ENCODE measurements at places on chromosomes 11 and 22. TPM values are rescaled to one million over a fixed set of nuclear protein-coding genes. Genes with fewer than 3 reads are reported as not detected.

- DNase-seq, result no peak
Measured at GRCh38 chr11:34351051-34351450, 6.8 kb downstream of the ABTB2 start.

- DNase-seq, result no peak
Measured at GRCh38 chr11:4480577-4481239, 1.7 kb upstream of the OR52K1 start.

GRCh38 chr11:72568861-72569260, 105.4 kb downstream of the PDE2A start:
- no peak for DNase-seq

GRCh38 chr11:46675288-46675851, 25.0 kb downstream of the ARHGAP1 start:
- DNase-seq, result no peak

GRCh38 chr22:49097966-49098365, 729.7 kb downstream of the BRD1 start:
- no peak for DNase-seq

Gene FBXO3
- polyA plus RNA-seq, result 48.4 TPM

Gene TEAD1
- polyA plus RNA-seq, result 81.0 TPM

Gene SLC22A12
- polyA plus RNA-seq, result 3.1 TPM
